ENCODE measurements at places on chromosomes 16 and 17.

DNA sequence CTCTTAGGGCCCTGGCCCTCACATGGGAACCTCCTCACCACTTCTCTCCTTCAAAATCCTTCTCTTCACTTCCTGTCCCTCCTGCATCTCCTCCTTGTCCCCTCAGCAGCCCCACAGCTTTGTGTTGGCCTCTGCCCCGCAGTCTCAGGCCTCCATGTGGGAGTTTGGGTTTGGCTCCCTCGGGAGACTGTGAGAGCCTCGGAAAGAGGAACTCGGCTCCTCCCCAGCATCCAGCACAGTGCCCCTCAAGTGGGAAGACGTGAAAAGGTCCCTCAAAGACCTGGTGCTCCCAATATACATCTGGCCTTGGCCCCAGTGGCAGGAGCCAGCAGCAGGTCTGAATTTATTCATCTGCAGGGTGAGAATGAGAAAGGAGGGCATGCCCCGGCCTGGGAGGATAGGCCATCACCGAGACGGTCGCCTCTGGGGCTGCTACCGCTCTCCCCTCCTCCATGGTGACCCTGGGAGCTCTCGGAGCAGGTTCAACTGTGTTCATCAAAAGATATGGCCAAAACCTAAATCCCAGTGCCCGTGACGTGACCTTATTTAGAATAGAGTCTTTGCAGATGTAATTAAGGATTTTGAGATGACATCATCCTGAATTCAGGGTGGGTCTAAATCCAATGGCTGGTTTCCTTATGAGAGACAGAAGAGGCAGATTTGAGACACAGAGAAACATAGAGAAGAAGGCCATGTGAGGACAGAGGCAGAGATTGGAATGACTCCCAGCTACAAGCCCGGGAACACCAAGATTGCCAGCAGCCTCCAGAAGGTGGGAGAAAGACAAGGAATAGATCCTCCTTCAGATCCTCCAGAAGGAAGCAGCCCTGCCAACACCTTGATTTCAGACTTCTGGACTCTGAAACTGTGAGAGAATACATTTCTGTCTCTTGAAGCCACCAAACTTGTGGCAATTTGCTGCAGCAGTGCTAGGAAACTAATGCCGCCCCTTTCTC is 135.1 kb downstream of the MRM1 start:
- no peak for DNase-seq

DNA sequence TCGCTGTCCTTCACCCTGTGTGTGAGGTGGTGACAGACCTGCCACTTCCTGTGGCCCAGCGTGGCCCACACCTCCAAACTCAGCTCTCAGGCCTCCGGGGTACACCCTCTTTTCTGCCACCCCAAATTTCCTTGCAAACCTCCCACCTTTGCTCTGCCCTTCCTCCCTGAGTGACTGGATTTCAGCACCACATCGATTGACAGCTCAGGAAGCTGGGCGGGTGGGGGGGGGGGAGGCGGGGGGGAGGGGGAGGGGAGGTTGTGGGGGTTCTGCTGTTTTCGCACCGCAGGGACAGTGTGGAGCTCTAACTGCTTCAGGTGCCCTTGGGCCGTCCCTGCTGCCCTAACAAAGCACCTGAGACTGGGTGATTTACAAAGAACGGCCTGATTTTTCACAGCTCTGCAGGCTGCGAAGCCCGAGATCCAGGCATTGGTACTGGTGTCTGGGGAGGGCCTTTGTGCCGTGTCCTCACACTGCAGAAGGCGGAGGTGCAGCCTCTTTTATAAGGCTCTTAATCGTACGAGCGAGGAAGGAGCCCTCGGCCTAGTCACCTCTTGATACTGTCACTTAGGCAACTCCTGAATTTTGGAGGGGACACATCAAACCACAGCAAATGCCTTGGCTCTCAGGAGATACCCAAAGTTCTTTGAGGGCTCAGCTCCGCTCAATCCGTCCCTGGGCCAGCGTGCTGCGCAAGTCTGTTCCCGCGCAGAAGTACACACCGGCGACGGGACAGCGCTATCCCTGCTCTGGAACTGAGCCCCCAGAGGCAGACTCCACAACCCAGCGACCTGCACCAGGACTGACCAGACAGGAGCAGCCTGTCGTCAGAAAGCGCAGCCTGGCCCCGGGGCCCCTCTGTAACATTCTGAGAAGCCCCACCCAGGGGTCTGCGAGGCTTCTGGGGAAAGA is 3.6 kb downstream of the NDUFAF8 start:
- no peak for DNase-seq

- DNase-seq = no peak
Measured at GRCh38 chr17:55343900-55344513, 77.6 kb downstream of the MMD start.

DNA sequence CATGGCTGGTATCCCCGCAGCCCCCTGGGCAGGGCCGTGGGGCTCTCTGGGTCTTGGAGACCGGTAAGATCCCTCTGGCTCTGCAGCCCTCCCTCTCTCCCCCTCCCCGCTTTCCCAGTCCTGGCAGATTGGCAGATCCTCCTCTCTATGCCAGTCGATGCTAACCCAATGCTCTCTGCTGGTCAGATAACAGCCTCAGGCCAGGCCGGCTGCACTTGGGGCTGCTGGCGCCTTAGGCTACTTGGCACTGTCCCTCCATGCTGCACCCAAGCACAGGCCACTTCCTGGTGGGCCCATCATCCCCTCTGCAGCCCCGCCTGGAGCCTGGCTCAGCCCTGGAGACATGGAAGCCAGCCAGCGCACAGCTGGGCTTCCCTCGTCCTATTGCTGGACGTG is 81.7 kb downstream of the RTN4RL1 start:
- no peak for DNase-seq

DNA sequence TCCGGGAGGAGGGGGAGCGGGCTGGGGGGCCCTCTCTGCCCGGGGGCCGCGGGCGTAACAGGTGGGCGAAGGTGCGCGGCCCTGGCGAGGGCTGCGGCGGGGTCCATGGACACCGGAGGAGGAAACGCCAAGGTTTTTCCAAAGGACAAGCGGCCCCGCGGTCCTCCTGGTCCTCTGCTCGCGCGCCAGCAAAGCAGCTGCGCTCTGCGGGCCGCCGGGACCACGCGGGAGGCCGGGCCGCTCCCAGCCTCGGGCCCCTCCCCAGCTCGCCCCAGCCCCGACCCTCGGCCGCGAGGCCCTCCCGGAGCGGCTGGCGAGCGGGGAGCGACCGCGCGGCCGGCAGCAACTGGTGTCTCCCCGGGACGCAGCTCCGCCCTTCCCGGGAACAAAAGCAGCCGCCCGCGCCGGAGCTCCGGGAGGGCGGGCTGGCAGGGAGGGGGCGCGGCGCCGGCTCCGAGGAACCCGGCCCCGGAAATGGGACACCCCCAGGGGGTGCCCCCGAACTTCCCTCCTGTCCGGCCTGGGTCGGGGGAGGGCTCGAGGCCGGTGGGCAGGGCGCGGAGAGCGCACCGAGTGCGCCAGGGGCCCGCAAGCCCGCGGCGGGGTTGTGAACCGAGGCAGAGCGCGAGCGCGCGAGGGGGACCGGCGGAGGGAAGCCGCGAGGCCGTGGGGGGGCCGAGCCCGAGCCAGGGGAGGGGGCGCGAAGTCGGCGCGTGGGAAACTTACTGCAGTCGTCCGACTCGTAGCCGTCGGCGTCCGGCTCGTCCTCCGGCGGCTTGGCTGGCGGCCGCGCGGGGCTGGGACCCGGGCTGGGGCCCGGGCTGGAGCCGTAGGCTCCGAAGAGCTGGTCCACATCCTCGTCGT is 837 bp downstream of the DOC2B start:
- DNase-seq = no peak

GRCh38 chr17:4214157-4214556 is 49.6 kb downstream of the ANKFY1 start:
- DNase-seq = no peak

DNA sequence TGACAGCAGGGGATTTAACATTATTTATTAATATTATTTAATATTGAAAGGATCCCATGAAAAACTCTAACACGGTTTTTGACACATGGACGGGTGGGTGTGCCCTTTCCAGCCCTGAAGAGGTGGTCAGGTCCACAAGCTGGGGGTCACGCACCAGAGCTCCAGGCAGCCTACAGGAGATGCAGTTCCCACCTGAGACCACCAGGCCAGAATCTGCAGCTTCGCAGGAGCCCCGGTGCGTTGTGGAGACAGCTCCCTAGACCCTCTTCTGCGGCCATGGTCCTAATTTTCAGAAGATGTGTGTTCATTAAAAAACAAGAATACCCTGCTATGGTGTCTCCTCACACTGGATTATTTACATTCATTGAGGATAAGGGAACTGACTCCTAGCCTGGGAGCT is 331.1 kb downstream of the C16orf95 start:
- DNase-seq = no peak

DNA sequence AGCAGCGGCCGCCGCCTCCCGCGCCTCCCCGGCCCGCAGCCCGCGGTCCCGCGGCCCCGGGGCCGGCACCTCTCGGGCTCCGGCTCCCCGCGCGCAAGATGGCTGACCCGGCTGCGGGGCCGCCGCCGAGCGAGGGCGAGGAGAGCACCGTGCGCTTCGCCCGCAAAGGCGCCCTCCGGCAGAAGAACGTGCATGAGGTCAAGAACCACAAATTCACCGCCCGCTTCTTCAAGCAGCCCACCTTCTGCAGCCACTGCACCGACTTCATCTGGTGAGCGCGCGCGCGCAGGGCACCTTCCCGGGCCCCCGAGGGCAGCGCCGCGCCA is 258 bp downstream of the PRKCB start:
- no peak for DNase-seq

Measured in AG04450 (cell line).